ENCODE measurements at places on chromosomes 7 and 10. TPM values are rescaled to one million over a fixed set of nuclear protein-coding genes. Genes with fewer than 3 reads are reported as not detected.

GRCh38 chr10:113144576-113144975 lies 194.5 kb downstream of the TCF7L2 start:
- no peaks in the 10 kb centered on the region for H3K27me3 ChIP-seq
- DNase-seq = no peak
- H3K27ac ChIP-seq = no peak overlapping the region
- peaks cover 18% of the 10 kb centered on the region for H3K4me1 ChIP-seq

GRCh38 chr10:79431891-79432831 lies 13.3 kb downstream of the ZCCHC24 start:
- H3K4me1 ChIP-seq = peaks cover 44% of the 10 kb centered on the region
- peak; percentile 63 for DNase-seq
- H3K27ac ChIP-seq = peak overlapping the region; percentile 90

GRCh38 chr7:44639671-44640321 lies 33.4 kb downstream of the OGDH start:
- H3K27me3 ChIP-seq = no peaks in the 10 kb centered on the region
- H3K4me1 ChIP-seq = peaks cover 50% of the 10 kb centered on the region
- peak; percentile 93 for DNase-seq
- no peaks in the 10 kb centered on the region for H3K36me3 ChIP-seq
- H3K27ac ChIP-seq = peak overlapping the region; percentile 85

The CYP3A5 gene
- total RNA-seq = 424 TPM
